ENCODE measurements at places on chromosomes 3 and 15.

DNA sequence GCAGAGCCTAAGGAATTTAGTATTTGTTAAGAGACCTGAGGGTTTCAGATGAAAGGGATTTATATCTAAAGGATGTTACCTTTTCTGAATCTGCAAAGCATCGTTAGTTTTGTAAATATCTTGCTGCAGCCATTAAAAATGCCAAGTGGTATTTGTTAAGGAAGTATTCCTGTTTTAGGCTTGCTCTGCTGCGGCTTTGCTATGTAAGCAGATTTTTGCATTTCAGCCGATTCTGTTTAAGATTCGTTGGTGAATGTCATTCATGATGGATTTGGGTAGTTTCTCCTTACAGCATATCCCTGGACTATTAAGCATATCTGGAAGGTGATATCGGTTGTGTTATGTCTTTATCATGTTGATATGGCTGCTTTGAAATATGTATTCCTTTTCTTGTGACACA is 1.0 kb downstream of the USP8 start:
- no peak for DNase-seq

DNA sequence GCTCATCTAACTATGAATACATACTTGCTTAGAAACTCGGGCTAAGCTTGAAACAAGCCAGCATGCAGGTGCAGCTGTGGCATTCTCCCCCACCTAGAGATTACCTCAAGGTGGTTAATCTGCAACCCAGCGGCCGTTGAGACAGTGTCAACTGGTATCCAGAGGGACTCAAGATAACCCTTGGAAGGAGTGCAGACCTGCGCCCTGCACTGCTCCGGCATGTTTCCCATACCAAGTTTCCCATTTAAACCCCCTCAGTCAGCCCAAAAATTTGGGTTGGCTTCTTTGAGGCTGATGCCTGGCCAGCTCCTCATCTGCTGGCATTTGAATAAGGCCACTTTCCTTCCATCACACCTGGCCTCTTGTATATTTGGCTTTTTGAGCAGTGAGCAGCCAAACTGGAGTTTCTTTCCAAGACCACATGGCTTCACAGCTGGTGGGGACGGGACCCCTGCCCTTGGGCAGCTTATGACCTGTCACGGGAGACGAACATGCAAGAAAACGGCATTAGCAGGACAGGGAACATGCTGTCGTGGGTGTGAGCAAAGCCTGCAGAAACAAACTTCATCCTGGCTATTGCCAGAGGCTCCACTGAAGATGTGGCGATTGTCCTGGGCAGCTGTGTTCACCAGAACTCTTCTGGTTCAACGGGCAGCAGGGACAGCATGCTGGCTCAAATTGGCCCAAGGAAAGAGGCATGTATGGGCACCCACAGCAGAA is 98.2 kb downstream of the PLXNA1 start:
- no peak for DNase-seq

GRCh38 chr15:74780523-74781430 is 1.1 kb upstream of the CSK start:
- peak; percentile 78 for DNase-seq

DNA sequence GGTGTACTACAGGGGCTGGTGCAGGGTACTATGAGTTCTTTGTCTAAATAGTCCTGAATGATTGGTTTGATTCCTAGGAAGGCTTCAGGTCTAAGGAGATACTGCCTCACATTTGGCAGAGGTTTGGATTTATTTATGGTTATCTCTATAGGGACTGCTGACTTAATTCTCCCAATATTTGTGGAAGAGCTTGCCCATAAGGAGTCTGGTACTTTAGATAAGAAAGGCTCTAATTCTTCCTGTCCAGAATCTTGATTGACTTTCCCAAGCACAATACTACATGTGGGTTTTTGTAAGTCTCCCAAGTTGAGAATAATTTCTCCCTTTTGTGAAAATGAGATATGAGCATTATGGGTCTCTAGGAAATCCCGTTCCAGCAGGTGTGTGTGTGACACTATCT is 36.7 kb upstream of the AP4E1 start:
- DNase-seq, result no peak

DNA sequence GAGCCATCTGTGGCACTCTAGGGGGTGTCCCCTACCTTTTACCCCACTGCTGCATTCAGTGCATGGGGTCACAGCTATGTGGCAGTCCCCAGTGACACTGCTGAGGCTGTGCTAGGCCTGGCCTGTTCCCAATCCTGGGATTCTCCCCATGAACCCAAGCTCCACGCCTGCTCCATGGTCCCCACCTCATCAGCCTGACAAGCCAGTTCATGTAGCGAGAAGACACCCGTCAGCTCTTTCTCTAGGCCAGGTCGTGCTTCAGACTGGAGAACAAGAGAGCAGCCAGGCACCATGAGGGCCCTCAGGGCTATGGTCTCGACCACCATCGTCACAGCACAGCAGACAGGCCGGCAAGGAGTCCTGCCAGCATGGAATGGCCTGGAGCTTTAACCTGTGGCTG is 72.8 kb upstream of the PRR20G start:
- DNase-seq, result no peak

DNA sequence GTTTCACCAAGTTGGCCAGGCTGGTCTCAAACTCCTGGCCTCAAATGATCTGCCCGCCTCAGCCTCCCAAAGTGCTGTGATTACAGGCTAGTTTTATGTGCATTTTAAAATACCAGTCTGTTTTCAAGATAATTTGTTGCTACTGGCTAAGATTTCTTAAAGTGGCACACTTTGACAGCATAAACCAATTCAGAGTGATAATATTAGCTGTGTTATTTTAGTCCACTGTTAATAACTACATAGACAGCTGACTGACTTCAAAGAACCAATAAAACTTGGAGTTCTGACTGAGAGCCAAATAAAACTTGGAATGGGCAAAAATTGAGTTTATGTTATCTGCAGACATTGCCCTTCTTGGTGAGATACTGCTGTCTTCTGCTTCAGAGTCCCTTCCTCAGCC is 291.8 kb downstream of the UBE2E2 start:
- no peak for DNase-seq

GRCh38 chr15:100728371-100729201 is 126.2 kb downstream of the ASB7 start:
- no peak for DNase-seq

DNA sequence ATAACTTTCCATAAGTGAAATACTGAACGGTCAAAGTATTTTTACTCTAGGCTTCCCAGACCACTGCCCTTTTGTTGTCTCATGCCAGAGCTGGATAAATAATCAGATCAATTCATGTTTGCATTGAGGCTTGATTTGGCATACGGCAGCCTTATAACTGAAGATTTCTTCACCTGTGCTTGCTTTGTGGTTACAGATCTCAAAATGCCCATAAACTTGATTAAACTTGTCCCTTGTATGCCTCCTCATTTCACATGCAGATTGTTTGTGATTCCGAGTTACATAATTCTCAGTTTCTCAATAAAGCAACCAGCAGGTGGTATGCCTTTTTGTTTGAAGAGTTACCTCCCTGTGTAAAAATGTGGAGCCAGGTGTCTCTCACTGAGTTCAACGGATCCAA is 211.4 kb upstream of the LRIG1 start:
- DNase-seq, result no peak

DNA sequence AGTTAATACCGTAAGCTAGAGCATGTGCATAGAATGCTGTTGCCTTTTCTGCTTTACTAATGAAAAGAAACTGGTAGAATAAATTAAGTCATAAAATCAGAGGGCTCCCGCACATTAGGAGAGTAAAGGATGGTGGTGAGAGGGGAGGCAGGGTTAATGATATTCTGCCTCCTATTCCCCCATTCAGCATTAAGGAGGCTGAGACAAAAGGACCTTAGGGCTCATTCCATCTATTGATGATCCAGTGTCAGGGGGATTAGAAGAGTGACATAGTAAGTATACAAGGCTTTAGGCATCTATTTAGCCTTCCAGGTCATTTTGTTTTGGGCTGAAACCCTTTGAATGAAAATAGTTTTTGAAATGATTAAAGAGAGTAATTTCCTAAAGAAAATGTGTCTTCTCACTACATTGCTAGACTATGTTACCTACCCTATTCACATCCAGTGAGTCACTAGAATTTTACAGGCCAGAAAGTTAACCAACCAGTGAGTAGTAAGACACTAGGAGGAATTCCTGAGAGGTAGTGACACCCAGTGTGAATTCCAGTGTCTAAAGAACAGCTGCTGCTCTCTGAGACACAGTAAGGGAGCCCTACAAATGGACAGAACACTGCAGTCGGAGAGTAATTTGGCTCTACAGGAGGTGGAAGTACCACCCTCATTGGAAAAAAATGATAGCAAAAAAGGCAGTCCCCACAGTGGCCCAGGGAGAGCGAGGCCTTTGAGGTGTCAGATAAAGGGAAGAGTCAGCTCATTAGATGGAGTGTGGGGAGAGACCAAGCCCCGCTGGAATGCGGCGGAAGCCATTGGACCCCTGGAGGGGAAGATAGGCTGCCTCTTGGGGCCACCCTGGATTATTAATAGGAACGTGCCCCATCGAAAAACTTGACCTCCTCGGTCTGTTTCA is 67.6 kb downstream of the TUSC7 start:
- no peak for DNase-seq

- no peak for DNase-seq
Observed at GRCh38 chr3:108724101-108724500, 33.1 kb downstream of the RETNLB start.

DNA sequence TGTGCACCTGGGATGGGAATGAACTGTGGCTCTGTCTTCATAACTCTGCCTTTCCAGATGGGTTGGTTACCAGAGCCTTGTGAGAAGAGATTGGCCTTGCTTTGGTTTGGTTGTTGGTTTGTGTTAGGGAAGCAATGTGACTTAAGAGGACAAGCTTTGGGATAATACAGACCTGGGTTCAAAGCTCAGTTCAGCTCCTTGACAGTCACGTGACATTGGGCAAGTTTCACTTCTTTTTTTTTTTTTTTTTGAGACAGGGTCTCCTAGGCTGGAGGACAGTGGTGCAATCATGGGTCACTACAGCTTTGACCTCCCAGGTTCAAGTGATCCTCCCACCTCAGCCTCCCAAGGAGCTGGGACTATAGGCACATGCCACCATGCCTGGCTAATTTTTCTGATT is 42.7 kb downstream of the CORO2B start:
- DNase-seq, result no peak

- no peak for DNase-seq
Observed at GRCh38 chr15:95684126-95684525, 646.4 kb upstream of the NR2F2 start.

DNA sequence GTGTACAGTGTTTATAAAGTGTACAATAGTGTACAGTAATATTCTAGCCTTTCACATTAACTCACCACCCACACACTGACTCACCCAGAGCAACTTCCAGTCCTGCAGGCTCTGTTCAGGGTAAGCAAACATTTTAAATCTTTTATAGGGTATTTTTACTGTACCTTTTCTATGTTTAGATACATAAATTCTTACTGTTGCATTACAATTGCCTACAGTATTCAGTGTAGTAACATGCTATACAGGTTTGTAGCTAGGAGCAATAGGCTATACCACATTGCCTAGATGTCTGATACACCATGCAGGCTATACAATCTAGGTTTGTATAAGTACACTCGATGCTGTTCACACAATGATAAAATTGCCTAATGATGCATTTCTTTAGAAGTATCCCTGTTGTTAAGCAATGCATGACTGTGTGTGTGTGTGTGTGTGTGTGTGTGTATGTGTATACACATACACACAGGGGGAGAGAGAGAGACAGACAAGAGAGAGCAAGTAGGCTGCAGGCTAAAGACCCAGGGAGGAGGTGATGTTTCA is 72.5 kb upstream of the PRR23C start:
- DNase-seq, result peak; percentile 28

GRCh38 chr3:123859177-123859576 is 25.0 kb downstream of the MYLK start:
- DNase-seq, result no peak

- DNase-seq, result no peak
Observed at GRCh38 chr15:63797901-63798300, 35.8 kb downstream of the HERC1 start.

DNA sequence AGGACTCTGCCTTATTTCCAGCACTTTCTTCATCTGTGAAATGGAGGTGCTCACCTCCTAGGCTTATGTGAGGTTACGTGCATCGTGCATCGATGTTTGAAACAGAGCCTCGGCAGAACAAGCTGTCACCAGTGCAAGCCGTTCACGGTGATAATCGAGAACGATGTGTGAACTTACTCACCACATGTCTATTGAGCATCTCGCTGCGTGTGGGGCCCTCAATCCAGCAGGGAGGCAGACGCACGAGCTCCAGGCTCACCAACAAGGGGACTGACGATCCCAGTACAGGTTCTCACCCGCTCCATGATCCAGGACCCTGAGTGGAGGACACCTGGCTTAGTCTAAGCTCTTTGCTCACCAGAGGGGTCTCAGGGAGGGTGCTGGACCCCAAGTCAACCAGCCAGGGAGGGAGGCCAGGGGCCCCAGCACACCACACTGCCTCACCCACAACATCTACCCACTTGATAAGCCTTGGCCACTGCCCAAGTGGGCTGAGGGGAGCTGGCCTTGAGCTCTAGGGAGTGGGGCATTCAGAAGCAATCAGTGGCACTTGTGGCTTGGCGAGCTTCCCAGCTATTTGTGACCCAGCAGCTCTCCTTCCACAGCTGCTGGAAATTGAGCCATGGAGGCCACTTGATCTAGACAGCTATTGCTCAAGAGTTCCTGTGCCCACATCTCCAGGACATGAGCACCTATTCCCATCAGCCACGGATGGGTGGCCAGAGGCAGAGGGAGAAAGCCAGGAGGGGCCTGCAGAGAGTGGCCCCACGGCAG is 34.4 kb upstream of the SLC6A1 start:
- DNase-seq, result peak; percentile 45

DNA sequence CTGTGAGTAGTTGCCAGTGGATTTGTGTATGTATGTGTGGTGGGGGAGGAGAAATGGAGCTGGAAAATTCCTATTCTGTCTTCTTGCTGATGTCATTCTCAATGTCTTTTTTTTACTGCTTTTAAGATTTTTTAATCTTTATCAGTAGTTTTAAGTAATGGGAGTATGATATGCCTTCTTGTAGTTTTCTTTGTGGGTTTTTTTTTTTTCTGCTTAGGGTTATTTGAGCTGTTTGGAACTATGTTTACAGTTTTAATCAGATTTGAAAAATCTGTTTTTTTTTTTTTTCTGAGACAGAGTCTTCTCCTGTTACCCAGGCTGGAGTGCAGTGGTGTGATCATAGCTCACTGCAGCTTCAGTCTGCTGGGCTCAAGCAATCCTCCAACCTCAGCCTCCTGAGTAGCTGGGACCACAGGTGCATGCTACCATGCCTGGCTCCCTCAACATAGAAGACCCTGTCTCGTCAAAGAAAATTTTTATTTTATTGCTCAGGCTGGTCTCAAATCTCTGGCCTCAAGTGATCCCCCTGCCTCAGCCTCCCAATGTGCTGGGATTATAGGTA is 37.1 kb downstream of the RPL39L start:
- no peak for DNase-seq

DNA sequence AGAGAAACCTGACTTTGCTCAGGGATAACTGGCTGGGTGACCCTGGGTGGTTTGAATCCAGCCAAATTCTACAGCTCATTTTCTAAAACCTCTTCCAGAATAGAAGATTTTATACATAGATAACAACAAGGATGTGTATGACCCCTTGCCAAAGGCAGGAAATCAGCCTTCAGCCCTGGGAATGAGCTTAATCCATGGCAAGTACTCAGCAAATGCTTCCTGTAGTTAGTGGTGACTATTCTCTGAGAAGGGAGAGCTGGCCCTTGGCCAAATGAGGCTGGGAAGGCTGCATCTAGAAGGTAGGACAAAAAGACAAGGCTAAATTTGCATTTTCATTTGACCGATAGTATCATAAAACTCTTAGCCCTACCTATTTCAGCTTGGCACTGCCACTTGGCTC is 4.6 kb upstream of the HACD3 start:
- DNase-seq, result no peak

Measured in common myeloid progenitor, CD34-positive (primary cell).